SW480 (cell line): ENCODE measurements at places on chromosomes 2 and 18.
A peak's percentile ranks its signal among the peaks of the same experiment; 100 is the strongest.

DNA sequence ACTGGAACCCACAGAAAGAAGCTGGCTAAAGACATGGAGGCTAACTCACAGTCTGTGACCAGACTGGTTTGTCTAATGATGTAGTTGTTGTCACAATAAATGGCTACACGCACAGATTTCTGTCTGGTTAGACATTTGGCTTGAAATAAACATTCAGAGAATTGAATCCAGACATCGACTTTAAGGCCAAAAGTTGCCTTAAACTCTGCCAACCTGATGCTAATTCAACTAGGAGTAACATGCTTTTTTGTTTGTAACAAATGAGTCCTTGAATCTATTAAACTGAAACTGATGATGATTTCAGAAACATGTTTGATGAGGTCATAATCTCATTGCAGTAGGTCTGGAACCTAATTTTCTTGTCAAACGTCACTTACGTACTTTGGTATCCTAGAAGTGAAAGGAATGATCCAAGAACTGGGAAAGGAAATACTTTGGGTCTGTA is 123.8 kb downstream of the ERBB4 start:
- no peak for DNase-seq

DNA sequence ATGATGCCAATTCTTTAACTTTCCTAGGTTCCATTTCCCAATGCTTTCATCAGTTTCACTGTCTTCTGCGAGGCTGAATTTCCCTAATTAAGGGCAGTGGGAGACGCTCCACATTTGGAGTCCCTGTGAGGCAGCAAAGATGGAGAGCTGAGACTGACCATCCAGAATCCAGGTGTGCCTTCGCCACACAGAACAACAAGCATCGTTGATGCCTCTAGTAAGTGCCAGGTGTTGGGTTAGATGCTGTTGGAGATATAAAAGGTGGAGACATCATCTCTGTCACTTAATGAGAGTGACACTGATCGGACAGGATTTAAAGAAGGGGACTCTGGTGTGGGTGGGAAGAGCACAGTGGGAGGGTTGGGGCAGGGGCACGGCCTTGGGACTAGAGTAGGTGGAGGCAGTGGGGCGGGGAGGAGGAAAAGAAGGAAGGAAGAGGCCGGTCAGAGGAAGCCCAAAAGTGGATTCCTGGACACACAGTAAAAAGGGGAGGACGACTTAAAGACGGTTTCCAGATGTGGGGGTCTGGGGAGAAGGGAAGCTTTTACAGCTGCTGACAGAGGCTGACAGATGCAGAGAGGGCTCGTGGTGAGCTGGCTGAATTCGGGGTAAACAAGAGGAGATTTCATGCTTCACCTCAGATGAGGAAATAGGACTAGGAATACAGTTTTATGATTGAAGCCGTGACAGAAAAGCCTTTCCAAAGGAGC is 113.0 kb downstream of the BCL2 start:
- DNase-seq = no peak

GRCh38 chr2:72834596-72834995 is 8.8 kb upstream of the EXOC6B start:
- no peak for DNase-seq

DNA sequence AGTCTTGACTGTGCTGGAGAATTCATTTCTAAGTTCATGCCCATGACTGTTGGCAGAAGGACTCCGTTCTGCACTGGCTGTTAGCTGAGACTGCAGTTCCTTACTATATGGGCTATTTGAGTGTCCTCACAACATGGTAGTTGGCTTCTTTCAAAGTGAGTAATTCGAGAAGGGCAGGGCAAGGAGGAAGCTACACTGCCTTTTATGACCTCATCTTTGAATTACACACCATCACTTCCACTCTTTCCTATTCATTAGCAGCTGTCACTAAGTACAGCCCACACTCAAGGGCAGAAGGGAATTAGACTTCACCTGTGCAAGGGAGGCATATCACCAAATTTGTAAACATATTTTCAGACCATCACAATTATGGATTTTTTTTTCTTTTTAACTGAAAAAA is 55.9 kb upstream of the EPAS1 start:
- DNase-seq = peak; percentile 54

DNA sequence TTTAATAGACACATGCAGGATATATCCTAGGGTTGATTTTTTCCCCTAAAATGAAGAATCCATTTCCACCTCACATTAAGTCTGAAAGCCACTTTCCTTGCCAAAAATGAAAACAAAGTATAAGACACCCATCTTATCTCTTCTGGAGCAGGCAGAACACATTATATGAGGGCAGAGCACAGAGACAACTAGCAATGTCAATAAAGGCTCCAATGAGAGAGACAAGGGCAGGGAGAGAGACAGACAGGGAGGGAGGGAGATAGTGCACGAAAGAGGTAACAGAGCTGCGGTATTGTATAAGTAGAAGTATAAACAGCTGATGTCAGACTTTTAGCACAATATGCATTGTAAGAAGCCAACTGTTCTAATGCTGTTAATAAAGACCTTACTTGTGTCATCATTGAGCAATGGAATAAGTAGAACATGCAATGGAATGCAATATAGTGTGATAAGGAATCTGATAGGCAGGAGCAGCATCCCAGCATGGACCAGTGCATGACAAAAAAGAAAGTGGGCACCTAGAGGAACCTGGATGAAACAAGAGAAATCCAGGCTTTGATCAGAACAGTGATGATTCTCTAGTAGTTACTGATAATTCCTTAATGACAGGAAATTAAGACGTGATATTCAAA is 150.6 kb upstream of the TCF4 start:
- no peak for DNase-seq
